ENCODE measurements at places on chromosomes 1 and 21.

DNA sequence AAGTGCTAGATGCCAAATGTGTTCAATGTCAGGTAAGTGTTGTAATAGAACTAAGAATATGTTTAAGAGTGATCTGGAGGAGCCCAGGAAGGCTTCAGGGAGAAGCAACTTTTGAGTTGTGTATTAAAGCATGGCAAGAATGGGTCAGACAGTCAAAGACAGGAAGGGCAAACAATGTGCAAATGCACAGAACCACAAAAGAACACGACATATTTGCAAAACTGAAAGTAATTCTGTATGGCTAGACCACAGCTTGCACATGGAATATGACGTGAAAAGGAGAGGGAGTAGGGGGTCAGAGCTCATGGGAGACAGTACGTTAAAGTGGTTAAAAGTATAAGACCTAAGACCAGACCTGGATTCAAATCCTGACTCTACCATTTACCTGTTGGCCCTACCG is 7.1 kb upstream of the SORT1 start:
- no peak for DNase-seq

GRCh38 chr1:113901191-113901590 is 3.4 kb downstream of the AP4B1 start:
- DNase-seq, result no peak

GRCh38 chr1:104132382-104132973 is 382.8 kb downstream of the AMY1C start:
- no peak for DNase-seq

DNA sequence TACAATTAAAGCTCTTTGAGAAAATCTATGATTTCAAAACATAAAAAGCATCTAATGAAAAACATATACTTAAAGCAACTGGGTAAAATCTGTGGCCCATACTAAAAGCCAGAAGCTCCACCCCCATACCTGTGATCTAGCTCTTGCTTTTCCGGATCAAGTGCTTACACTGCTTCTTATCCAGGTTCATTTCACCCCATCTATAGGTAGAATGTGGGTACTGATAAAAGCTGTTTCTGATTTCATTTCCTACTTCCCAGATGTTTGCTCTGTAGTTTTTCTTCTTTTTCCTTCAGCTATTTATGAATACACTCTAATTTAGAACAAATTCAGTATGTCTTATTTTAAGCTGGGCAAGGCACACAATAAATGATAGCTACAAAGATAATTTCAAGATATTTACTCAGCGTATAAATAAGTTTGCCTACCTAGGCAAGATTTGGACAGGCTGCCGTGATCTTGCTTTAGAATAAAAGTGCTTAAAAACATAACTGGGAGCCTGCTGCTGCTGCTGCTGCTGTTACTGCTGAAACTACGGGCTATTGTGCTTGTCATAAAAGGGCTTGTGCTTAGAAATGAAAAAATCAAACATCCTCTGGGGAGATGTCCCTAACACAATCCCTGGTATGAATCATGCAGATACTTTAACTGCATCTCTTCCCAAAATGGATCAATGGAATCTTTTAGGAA is 2.1 kb downstream of the SIPA1L2 start:
- no peak for DNase-seq

GRCh38 chr1:76291737-76292136 is 217.2 kb downstream of the ST6GALNAC3 start:
- DNase-seq, result no peak

GRCh38 chr21:44510109-44510507 is 29.9 kb downstream of the KRTAP10-1 start:
- no peak for DNase-seq

GRCh38 chr1:223140611-223141405 is 2.2 kb downstream of the TLR5 start:
- DNase-seq, result no peak

- DNase-seq, result peak; percentile 15
Measured at GRCh38 chr1:218284377-218284916, 646 bp upstream of the RRP15 start.

DNA sequence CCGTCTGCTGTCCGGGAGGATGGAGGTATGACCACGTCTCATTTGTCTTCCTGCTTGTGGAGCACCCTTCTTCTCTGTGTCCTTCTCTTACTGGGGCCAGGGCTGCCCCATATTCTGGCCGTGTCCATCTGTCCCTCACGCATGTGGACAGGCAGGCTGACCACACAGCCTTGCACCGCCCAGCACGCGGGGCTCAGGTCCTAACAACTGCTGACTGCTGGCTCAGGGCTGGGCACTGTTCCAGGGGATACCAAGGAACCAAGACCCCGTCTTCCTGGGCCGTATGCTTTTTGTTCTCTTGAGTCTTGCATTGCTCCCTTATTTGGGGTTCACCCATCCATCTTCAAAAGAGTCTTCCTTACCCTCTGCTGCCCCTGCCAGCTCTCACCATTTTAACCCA is 17.5 kb upstream of the SPSB1 start:
- peak; percentile 70 for DNase-seq

- peak; percentile 53 for DNase-seq
Measured at GRCh38 chr1:117067533-117068370, 7.6 kb downstream of the TTF2 start.

- no peak for DNase-seq
Measured at GRCh38 chr1:228101994-228102790, 933 bp downstream of the C1orf35 start.

DNA sequence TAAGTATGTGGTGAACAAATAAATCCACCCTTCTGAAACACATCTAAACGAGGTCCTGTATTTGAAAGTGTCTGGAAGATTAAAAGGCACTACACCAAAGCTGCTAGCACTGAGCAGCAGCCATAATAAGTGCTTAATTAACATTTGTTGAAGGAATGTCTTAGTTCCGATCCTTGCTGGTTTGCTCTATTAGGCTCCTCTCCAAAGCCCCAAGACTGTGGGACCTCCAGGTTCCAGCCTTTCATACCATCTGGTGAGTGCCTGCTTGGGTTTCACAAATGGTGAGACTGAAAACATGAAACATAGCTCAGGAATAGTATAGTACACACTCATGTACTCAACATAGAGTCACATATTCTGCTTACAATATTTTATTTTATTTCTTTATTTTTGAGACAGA is 640 bp upstream of the CYP2J2 start:
- no peak for DNase-seq

- DNase-seq, result no peak
Measured at GRCh38 chr1:85584264-85584781, 3.8 kb downstream of the CCN1 start.

DNA sequence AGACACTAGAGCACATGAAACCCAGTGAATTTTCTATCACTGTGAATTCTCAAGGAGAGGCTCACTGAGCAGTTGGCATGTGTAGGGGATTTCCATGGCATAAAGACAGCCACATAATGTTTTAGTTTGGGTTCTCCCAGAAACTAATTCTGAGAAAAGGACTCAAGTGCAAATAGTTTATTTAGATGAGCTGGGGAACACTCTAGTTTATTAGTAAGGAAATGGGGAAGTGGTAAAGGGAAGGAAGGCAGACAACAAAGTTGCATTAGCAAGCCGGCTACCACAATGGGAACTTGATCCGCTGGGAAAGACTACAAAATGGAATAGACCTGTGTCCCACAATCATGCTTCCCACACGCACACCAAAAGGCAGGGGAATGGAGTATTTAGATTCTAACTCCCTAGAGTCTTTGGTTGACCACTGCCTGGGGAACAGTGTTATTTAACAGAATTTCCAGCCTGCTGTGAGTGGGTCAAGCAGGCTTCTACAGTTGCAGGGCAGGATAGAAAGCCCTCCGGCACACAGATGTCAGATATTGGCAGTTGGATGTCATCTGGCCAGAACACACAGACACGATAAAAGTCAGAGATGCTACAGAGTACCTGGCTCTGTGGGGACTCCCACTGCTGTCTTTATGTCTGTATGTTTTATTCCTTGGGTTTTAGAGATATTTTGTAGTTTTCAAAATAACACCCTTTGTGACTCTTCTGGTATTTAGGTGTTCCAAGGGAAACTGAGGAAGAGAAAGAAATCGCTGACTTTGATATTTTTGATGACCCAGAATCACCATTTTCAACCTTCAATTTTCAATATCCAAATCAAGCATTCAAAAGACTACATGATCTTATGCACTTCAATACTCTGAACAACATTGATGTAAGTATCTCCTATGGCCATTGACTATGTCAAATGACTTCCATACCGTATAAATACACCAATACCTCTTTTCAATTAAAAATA is 150.1 kb downstream of the PLA2G4A start:
- no peak for DNase-seq

DNA sequence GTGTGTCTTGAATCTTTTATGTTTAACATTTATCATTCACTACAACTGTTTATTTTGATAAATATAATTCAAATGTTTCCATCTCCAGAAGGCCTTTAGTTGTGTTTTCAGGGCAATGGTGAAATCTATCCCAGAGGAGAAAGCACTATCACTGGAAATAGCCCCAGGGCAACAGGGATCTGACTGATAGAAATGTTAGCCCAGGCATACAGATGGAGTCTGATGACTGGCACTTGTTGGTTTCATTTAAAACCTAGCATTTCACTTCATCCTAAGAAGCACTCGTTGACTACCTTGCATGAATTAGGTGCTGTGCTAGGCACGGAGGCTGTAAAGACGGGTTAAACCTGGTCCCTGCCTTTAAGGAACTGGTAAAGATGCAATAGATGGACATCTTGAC is 103.1 kb downstream of the C1orf21 start:
- DNase-seq, result no peak

DNA sequence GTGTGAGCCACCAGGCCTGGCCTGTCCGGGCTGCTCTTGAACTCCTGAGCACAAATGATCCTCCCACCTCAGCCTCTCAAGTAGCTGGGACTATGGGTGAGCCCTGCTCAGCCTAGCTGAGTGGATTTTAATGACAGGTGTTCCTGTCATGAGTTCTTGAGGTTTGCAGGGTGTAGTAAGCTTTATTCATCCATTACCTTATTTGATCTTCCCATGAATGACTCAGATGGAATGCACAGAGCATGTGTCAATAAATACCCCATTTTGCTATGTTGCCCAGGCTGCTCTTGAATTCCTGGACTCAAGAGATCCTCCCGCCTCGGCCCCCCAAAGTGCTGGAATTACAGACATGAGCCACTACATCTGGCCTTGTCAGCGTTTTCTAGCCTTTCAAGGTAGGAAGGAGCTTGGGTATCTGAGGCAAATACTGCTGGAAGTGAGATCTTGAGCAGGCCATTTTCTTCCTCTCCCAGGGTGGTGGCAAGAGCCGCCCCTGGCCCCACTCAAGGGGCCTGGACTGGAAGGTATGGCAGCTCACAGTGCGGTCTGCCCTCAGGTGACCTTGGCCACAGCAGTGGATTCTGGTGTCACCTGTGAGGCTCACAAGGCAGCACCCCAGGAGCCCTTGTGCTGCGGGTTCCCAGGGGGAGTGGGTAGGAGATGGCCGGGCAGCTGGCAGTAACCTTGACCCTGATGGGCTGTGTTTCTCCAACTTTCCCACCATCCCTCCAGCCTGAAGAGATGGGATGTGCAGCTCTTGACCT is 20.0 kb downstream of the PIK3CD start:
- no peak for DNase-seq

GRCh38 chr1:218942431-218942830 is 231.2 kb upstream of the LYPLAL1 start:
- DNase-seq, result no peak

GRCh38 chr1:89822109-89822962 is 1.5 kb downstream of the LRRC8D start:
- DNase-seq, result no peak

GRCh38 chr1:94989398-94989797 is 62.5 kb upstream of the CNN3 start:
- no peak for DNase-seq

- no peak for DNase-seq
Measured at GRCh38 chr21:26652854-26653253, 79.8 kb upstream of the CYYR1 start.

DNA sequence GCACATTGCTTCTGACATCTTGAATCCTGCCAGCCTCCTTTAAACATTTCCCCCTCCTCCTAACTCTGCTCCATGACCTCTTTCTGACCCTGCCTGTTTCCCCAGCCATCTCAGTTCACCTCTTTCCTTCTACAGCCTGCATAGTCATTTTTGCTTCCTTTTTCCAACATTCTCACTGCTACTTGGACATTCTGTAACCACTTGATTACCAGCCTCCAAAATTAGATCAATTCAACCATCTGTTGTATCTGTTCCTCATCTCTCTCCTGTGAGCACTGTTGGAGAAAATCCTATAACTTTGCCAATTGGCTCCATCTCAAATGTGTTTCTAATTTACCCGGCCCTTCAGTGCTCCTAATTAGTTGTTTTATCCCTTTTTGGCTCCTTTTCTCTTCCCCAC is 27.5 kb upstream of the GPR88 start:
- DNase-seq, result no peak

DNA sequence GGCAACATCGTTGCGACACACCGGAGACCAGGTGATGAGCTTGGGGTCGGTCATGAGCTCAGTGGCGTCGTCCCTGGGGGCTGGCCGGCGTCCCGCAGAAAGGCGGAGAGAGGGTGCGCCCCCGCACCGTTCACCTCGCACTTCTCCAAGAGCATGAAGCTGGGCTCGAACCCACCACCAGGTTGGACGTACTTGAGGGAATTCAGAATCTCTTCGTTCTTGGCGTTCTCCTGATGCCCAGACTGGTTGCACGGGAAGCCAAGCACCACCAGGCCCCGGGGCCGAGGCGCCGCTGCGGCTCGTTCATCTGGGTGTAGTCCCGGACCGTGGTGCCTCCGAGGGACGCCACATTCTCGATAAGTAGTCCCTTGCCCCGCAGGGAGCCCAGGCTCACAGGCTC is 176.6 kb upstream of the ADAMTS5 start:
- DNase-seq, result no peak

- peak; percentile 80 for DNase-seq
Measured at GRCh38 chr21:45093035-45093532, 18.7 kb downstream of the ADARB1 start.

- DNase-seq, result no peak
Measured at GRCh38 chr1:78527706-78528105, 36.9 kb downstream of the PTGFR start.

All from posterior cingulate gyrus (tissue), 11 donors.